Lung microvascular endothelial cell (primary cell): ENCODE measurements at places on chromosomes 12 and 14. TPM values are rescaled to one million over a fixed set of nuclear protein-coding genes. Genes with fewer than 3 reads are reported as not detected.

The OR4E2 gene
- total RNA-seq, result not detected in 2 replicates

The ERP27 gene
- 0.22 TPM in 1 of 2 replicates, not detected in the other for total RNA-seq

The TBX3 gene
- 0.44 and 0.99 TPM in 2 replicates for total RNA-seq

The TMPRSS12 gene
- not detected in 2 replicates for total RNA-seq

The IL26 gene
- total RNA-seq, result not detected in 2 replicates

The LRRC10 gene
- not detected in 2 replicates for total RNA-seq

The AKAP6 gene
- total RNA-seq, result 0.20 and 0.22 TPM in 2 replicates

The TSPAN31 gene
- 41.2 and 62.5 TPM in 2 replicates for total RNA-seq

The RDH11 gene
- 67.3 and 96.2 TPM in 2 replicates for total RNA-seq

The CAPZA3 gene
- not detected in 2 replicates for total RNA-seq

The OR4K14 gene
- total RNA-seq, result not detected in 2 replicates

The HPD gene
- not detected in 2 replicates for total RNA-seq

GRCh38 chr12:88390811-88391210 lies 189.5 kb downstream of the KITLG start:
- no peak for DNase-seq

DNA sequence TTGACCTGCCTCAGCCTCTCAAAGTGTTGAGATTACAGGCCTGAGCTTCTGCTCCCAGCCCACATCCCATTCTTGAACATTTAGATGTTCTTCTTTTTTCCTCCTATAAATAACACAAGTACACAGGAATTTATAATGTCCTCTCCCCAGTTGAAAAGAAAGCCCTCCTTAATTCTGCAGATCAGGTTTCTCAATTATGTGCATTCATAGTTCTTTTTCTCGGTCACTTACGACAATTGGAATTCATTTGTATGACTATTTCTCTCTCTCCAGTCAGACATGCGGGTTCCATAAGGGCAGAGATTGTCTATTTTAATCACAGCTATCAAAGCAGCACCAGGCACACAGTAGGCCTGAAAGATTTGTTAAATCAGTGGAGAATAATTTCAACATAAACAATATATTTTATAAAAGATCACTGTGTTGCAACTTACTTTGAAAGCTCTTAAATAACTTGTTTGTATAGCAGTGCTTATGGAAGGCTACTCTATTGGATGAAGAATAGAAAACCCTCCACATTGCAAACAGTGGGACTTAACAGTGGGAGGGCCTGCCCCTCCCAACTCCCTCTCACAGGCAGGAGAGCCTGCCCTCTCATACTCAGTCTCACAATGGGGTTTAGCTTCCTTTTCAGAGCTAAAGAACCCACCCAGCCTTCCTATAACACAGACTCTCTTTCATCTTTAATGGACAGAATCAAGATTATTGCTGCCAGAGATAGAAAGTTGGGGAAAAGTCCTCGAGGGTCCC lies 84.1 kb upstream of the TRAF3 start:
- no peak for DNase-seq

DNA sequence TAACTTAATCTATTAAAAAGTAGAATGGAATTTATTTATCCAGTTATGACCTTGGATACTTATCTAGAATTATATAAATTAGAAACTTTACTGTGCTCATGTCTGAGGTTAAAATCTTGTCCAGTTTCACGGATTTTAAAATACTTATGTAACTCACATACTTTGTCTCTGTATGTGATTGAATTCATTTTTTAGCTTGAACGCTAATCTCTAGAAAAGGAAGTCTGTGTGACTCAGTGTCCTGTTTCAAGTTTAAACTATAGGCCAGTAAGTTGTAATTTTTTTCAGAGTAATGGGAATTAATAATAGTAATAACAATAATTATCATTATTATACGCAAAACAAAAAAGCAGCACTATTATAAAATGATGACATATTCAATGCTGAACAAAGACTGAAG lies 168.6 kb downstream of the CPNE8 start:
- DNase-seq, result peak; percentile 54

- no peak for DNase-seq
Measured at GRCh38 chr12:116808113-116809105, 70.3 kb downstream of the RNFT2 start.

DNA sequence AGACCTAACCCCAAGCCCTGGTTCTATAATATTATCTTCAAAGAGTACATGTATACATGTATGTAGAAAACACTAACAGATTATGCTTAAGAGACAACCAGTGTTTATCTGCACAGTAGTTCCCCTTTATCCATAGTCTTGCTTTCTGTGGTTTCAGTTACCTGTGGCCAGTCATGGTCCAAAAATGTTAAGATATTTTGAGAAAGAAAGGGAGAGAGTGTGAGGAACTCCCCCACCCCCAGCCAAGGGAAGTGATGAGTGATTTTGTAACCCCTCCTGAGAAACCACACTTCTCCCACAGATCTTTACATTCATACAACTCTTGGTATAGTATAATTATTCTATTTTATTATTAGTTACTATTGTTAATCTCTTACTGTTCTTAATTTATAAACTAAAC lies 77.3 kb upstream of the CNTN1 start:
- DNase-seq, result no peak

GRCh38 chr14:23021889-23022442 lies 12.0 kb upstream of the C14orf93 start:
- no peak for DNase-seq

- DNase-seq, result no peak
Measured at GRCh38 chr14:36646664-36647416, 14.8 kb upstream of the PAX9 start.

GRCh38 chr14:56294128-56294527 lies 175.9 kb downstream of the PELI2 start:
- DNase-seq, result peak; percentile 28

GRCh38 chr12:114476159-114476558 lies 70.2 kb upstream of the TBX5 start:
- DNase-seq, result peak; percentile 5

DNA sequence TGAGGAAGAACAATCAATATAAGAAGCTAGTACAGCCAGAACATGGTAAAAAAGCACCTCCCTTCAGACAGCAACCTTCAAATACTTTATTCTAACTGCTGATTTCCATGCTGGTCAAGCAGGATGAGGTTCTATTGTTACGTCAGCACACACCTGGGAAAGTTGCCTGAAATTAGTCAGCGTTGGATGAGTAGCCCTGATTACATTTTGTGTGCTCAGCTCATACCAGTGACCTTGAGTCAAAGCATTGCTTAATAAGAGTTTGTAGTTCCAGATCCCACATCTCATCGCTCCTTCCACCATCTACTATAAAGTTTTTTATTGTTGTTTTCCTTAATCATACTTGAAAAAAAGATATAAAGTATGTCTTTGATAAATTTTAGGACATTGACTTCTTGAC lies 361.5 kb downstream of the EGLN3 start:
- DNase-seq, result peak; percentile 6

DNA sequence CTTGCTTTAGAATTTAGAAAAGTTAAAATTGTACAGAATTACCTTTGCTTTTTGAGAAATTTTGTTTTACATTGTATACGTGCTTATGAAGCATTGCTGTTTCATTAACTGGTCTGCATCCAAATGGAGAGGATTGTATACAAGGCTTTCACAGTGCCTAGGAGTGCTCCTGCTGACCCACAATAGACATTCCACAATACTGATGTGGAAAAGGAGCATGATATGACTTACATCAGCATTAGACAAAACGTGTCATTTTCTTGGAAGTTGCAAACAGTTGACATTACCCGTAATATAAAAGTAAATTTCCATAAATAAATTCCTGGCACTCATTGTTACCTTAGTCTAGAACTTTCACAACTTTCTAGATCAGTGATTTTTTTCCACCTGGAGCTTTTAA lies 1.9 kb downstream of the PRKD1 start:
- DNase-seq, result no peak

GRCh38 chr12:7645395-7646177 lies 20.1 kb downstream of the APOBEC1 start:
- DNase-seq, result peak; percentile 45

DNA sequence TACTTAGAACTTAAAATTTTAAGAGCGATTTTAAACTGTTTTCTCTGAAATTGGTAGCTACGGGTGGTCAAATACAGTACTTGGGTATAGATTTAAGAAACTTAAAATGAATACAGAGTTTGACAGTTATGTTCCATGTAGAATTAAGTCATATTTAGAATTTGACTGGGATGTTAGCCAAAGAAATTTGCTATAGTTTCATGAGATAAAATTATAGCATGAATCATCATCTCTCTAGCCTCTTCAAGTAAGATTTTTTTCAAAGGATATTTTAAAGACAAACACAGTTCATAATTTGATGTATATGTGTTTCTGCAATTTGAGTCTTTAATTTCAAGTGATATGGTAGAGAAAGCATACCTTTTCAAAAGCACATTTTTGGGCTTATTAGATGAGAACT lies 41.0 kb downstream of the ZCRB1 start:
- no peak for DNase-seq

DNA sequence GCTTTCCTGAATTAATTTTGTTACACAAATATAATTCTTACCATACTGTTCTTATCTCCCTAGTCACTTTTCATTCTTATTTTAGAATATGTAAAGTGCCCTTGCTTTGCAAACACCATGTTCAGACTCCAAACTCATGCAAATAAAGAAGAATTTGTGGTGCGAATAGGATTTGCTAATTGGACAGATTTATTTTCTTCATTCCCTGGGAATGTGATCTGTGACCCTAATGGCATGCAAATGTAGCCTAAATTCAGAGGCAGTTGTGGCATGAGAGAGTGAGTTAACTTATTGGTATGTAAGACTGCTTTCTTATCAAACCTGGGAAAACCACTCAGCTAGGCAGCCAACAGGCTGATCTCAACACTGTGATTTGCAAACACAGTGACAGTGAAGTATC lies 10.0 kb downstream of the CAPZA3 start:
- no peak for DNase-seq

DNA sequence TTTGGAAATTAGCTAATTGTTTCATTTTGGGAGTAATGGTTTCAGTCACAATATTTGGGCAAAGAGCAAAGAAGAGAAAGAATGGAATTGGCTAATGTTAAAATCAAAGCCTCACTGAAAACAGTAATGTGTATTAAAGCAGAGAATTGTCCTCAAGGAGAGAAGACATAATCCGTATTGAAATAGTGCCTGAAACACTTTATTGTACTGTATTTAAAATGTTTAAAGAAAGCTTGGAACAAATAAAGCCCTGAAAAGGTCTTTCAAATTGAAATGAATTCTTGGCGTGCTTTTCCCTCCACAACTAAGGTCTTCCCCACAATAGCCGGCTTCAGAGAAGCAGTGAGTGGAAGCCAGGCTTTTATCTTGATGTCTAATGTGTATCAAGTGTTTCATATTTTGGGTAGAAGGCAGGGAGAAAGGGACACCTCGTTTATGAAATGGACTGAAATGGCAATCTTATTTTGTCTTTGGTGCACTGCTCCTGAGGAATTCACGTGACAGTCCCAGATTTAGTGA lies 212.9 kb upstream of the CRY1 start:
- DNase-seq, result no peak

- DNase-seq, result peak; percentile 25
Measured at GRCh38 chr12:5577211-5577612, 145.3 kb downstream of the NTF3 start.

- no peak for DNase-seq
Measured at GRCh38 chr14:100864960-100865681, 38.4 kb downstream of the RTL1 start.

GRCh38 chr12:69639400-69640016 lies 28.8 kb upstream of the LRRC10 start:
- DNase-seq, result peak; percentile 81

- no peak for DNase-seq
Measured at GRCh38 chr14:97270308-97270707, 473.1 kb downstream of the VRK1 start.

DNA sequence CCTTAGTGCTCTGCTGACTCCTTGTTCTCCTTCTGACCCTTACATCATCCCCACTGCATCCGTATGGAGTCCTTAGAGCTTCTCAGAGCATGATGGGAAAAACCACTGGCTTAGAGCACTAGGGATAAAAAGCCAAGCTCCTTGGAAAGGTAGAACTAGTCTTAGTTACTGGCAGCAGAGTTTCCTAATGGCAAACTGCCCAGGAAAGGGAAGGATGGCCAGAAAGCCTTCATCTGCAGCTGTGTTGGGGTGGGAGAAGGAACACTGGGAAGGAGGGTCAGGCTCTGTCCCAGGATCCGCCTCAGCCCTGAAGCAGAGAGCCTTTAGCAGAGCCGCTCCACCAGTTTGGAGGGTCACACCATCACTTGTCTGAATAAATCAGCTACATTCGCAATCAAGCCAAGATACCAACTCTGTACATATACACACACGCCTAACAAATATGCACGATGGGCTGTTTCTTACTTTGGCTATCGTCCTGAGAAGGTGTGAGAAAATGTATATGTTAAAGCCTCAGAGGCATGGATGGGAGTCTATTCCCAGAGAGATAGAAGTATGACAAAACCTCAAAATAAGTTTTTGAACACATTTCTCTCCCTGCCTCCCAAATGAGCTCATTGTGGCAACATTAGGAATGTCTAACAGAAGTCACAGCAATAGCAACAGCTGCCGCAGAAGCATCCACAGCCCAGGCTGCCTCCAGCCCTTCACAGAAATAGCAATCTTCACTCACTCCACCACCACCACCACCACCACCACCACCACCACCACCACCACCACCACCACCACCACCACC lies 18.6 kb upstream of the GALNT8 start:
- no peak for DNase-seq

DNA sequence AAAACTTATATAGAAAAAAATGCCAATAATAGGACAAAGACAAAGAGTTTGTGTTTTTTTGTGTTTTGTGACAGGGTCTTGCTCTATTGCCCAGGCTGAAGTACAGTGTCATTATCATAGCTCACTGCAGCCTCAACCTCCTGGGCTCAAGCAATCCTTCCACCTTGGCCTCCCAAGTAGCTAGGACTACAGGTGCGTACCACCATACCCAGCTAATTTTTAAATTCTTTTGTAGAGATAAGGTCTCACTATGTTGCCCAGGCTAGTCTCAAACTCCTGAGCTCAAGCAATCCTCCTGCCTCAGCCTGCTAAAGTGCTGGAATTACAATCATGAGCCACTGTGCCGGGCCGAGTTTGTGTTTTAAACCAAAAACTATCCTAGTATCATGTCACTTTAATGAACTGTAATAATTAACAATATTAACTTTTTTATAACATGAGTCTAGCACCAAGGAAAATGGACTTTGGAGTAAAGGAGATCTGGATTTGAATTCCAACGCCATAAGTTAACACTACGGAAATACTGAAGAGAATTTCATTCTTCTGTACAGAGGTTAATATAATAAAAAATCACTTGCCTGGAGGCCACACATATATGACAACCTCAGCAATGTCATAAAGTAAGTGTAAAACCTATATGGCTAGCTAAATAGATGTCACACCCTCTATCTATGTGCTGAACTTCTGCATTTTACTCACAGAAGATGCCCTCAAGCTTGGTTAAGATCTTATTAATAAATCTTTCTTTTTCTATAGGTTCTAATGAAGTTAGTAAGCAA lies 53.2 kb downstream of the EPS8 start:
- DNase-seq, result no peak

GRCh38 chr14:32256576-32256975 lies 53.5 kb upstream of the RNU6-8 start:
- no peak for DNase-seq

GRCh38 chr14:68232300-68233055 lies 412.9 kb downstream of the RAD51B start:
- DNase-seq, result peak; percentile 95
